ENCODE measurements at places on chromosomes 2 and 18.

DNA sequence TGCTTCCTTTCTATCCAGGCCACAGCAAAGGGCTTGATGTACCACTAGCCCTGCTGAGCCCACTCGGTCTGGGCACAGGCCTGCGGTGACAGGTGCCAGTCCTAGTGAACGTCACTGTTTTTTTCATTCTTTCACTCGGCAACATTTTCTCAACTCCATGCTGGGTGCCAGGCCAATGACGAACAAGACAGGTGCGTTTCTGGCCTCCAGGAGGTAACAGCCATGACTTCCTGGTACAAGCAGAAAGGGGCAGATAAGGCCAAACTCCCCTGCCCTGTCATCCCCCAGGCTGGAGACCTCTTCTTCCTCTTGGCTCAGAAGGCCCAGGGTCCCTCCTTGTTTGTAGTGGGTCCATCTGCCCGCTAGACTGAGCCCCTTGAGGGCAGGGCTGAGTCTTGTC, 55.7 kb upstream of the OTOF start:
- no peak for DNase-seq

DNA sequence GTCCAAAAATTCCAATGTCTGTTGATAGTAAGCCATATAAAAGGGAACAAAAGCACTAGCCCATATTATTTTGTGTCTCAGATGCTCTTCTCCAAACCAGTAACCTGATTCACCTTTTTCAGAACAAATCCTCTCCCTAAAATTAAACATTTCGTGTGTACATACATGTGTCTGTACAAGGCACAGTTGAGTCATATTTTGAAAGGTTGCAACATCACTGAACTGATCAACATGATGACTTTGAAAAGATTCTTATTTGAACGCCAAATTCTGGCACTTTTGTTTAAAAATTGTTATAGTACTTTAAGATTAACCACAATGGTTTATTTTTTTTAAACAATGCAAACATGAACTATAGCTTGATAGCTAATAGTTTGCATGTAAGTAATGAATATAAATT, 102.5 kb downstream of the RIT2 start:
- DNase-seq: no peak

- DNase-seq: no peak
These were observed 178.9 kb upstream of the SERPINE2 start for GRCh38 chr2:224217962-224218347.

- no peak for DNase-seq
These were observed 25.9 kb downstream of the TTLL4 start for GRCh38 chr2:218736531-218736930.

DNA sequence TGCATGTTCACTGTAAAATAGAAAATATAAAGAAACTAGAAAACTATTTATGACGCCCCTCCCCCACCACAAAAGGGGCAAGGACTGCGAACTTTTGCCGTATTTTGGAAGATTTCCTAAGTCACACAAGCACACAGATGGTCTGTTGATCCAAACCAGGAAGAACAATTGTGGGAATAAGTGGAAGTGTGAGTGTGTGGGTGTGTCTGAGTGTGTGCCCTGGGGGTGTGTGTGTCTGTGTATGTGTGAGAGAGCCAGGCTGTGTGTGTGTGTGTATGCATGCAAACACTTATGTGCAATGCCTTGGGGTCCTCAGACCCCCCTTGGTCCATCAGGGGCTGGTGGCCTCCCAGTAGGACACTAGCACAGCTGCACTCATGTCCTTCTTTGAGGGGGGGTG, 43.1 kb downstream of the HPCAL1 start:
- DNase-seq: no peak

Measured in H54 (cell line).